ENCODE measurements at places on chromosomes 12 and 14. TPM values are rescaled to one million over a fixed set of nuclear protein-coding genes. Genes with fewer than 3 reads are reported as not detected.

The MMP17 gene
- total RNA-seq, result 0.78 TPM

The REC8 gene
- 5.7 TPM for total RNA-seq

The CISTR gene
- 0.75 TPM for total RNA-seq

The SLC6A12 gene
- total RNA-seq, result 2.7 TPM

The ADAM21 gene
- total RNA-seq, result 0.54 TPM

The UBC gene
- total RNA-seq, result 1,009 TPM

- DNase-seq, result no peak
Observed at GRCh38 chr12:19131025-19131444, 1.5 kb downstream of the PLEKHA5 start.

- no peak for DNase-seq
Observed at GRCh38 chr12:56836800-56837663, 73.9 kb downstream of the HSD17B6 start.

DNA sequence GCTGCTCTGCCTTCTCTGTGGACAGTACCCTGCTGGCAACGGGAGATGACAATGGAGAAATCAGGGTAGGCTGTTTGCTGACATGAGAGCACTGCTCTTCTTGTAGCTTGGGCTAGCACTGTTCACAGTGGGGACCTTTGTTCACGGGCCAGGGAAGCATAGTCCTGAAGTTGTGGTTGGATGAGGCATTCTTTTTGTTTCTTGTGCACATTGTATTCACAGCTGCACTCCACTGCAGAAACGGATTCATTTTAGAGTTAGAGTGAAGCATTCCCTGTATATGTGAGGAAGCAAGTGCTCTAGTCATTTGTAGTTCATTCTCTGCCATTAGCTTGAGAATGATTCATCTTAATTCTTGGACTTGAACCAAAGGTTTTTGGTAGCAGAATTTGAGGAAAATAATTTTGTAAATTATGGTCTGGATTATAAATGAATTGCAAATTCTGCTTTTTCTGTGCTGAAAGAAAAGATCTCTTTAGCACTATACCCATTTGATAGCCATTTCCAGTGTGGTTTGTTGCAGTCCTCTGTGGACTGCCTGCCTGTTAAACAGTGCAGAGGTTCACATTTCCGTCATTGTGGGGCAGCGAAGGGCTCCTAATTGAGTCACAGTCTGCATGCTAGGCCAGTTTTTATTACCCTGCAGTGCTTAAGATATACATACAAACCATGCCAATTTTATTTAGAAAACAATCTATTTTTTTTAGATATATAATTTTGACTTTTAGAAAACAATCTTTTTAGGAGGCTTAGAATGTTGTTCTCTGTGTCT, 80.6 kb downstream of the APAF1 start:
- no peak for DNase-seq

DNA sequence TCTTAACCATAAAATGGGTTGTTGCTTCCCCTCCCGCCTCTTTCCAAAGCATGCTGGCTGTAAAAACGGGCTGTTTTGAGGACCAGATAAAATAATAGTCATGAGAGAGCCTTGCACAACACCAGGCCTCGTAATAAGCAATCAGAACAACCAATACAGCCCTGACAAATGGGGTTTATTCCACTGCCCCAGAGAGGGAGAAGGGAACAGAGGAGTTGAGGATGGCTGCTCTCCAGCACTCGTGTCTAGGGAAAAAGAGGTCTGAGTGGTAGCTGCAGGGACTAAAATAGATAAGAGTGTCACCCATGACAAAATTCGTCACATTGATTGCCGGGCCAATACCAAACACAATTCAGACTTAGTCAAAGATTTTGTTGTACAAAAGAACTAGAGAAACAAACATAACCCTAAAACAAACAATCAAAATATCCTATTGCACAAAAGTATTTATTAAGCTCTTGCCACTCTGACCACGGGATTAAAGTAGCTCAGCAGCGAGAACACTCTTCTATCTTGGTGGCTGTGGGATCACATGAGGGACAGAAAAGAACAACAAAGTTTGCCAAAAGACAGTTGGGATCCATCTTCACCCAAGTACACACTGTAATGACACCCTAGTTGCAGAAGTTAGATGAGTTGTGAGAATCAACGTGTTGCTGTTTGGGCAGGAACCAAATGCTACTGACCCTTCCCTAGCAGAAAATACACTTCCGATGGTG, 188.0 kb downstream of the FOXN3 start:
- no peak for DNase-seq

GRCh38 chr12:4809013-4809448, 88.8 kb downstream of the GALNT8 start:
- no peak for DNase-seq

DNA sequence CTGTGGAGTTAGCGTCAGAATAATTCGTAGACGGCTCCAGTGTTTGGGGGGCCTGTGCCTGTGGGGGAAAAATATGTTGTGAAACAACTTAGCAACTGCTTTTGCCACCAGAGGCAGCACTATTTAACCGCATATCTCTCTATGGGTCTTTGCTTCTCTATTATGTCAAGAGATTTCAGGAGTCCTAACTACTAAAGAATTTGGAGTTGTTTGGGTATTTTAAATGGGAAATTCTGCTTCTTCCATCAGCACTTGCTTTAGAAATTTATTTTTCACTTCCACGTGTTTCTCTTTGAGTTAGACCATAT, 594 bp upstream of the CLEC14A start:
- peak; percentile 79 for DNase-seq

- no peak for DNase-seq
Observed at GRCh38 chr12:127771546-127771945, 495.4 kb upstream of the TMEM132C start.

- DNase-seq, result peak; percentile 71
Observed at GRCh38 chr14:105857220-105857825, 330.9 kb downstream of the TMEM121 start.

- DNase-seq, result no peak
Observed at GRCh38 chr12:110010853-110011723, 11.9 kb downstream of the ANKRD13A start.

DNA sequence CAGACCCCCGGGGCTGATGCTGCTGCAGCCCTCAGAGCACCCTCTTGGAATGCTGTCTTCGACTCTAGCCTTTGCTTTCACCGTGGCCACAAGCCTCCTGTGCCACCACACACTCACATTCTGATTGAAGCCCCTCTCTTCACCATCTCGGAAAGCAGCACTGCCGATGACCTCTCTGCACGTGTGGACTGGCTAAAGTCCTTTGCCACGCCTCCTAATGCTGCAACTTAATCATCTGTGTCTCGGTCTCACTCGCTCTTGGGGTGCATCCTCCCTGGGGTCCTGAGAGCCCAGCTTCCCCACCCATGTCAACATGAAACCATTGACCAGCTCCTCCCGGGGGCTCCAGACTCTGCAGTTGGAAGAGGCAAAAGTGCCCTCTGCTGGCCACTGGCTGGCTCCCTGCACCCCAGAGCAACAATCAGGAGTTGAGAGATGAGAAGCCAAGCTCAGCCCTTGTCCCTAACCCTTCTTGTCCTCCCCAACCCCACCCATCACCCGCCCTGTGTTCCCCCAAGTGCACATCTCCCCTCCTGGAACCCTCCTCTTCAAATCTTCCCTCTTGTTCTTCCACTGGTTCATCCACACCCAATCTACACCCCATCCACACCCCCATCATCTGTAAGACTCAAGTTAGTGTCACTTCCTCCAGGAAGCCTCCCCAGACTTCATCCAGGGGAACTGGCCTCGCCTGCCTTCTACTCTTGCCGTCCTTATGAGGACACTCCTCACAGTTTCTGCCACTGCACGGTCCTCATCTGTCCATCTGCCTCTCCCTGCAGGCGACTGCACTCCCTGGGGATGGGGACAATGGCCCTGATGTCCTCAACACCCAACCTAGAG, 23.6 kb upstream of the FAM181A start:
- no peak for DNase-seq

GRCh38 chr12:54991161-54991990, 6.8 kb upstream of the TESPA1 start:
- DNase-seq, result no peak

- DNase-seq, result no peak
Observed at GRCh38 chr12:26939192-26939832, 1.0 kb downstream of the FGFR1OP2 start.
